ENCODE measurements at places on chromosomes 6 and 20.

- no peak for DNase-seq
Measured at GRCh38 chr20:12723811-12724210, 285.0 kb upstream of the SPTLC3 start.

GRCh38 chr6:73123632-73124329 lies 101.5 kb downstream of the KHDC1L start:
- DNase-seq = no peak

- no peak for DNase-seq
Measured at GRCh38 chr20:47995661-47996060, 210.4 kb upstream of the SULF2 start.

- DNase-seq = no peak
Measured at GRCh38 chr6:2883673-2884072, 19.4 kb downstream of the SERPINB9 start.

- no peak for DNase-seq
Measured at GRCh38 chr6:124522335-124522734, 439.9 kb upstream of the RNF217 start.

- peak; percentile 96 for DNase-seq
Measured at GRCh38 chr6:87589693-87590416, at the start of the genes ORC3 and RARS2. ORC3 (plus strand) TSS chr6:87590135; CDS start chr6:87590169, 34 bp downstream. RARS2 (minus strand) TSS chr6:87589987; CDS start chr6:87589957, 30 bp downstream.

GRCh38 chr20:43533060-43533459 lies 25.6 kb downstream of the L3MBTL1 start:
- DNase-seq = no peak

DNA sequence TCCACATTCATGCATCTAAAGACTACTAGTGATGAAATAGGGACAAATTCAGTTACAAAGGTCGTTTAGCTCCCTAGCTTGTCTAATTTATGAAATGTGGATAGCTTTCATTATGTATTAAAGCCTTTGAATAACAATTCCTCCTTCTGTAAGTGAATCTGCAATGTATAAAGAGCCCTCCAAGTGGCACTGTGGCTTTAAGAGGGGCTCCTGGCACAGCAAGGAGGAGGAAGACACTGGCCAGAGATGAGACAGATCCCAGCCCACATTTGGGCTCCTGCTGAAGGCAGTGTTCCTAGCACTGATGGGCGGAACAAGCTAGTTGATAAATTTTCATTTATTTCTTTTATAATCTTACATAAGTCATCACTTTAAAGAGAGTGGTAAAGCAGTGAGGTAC lies 17.6 kb upstream of the FUCA2 start:
- DNase-seq = no peak

DNA sequence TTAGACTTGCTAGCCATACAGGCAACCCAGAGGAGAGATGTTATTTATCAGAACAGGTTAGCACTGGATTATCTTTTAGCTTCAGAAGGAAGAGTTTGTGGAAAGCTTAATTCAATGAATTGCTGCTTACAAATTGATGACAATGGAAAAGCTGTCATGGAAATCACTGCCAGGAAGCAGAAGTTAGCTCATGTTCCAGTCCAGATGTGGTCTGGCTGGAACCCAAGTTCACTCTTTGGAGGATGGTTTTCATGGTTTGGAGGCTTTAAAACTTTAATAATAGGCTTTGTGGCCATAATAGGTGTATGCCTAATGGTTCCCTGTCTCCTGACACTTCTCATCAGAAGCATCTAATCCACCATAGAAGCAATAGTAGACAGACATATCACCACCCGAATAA lies 699.0 kb downstream of the PHF3 start:
- DNase-seq = no peak

- DNase-seq = no peak
Measured at GRCh38 chr6:152452639-152453038, 184.5 kb downstream of the SYNE1 start.

- no peak for DNase-seq
Measured at GRCh38 chr20:3797226-3797545, 1.1 kb downstream of the CDC25B start.

DNA sequence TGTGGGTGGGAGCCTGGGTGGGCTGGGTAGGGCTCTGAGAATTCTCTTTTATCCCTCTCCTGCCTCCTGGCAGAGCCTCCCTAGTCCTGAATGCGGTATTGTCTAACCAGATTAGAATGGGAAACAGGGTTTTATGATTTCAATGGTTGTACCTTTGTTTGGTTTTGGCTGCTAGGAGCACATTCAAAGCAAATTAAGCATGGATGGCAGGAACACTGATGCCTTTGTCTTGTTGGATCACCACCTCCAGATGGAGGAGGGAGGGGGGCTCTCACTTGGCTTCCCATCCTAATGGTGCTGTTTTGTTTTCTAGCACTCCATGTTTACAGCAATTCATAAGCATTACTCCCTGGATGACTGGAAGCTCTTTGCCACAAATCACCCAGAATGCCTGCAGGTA lies 11.6 kb downstream of the GMPR start:
- no peak for DNase-seq

- no peak for DNase-seq
Measured at GRCh38 chr6:42222448-42222847, 4.8 kb upstream of the MRPS10 start.

DNA sequence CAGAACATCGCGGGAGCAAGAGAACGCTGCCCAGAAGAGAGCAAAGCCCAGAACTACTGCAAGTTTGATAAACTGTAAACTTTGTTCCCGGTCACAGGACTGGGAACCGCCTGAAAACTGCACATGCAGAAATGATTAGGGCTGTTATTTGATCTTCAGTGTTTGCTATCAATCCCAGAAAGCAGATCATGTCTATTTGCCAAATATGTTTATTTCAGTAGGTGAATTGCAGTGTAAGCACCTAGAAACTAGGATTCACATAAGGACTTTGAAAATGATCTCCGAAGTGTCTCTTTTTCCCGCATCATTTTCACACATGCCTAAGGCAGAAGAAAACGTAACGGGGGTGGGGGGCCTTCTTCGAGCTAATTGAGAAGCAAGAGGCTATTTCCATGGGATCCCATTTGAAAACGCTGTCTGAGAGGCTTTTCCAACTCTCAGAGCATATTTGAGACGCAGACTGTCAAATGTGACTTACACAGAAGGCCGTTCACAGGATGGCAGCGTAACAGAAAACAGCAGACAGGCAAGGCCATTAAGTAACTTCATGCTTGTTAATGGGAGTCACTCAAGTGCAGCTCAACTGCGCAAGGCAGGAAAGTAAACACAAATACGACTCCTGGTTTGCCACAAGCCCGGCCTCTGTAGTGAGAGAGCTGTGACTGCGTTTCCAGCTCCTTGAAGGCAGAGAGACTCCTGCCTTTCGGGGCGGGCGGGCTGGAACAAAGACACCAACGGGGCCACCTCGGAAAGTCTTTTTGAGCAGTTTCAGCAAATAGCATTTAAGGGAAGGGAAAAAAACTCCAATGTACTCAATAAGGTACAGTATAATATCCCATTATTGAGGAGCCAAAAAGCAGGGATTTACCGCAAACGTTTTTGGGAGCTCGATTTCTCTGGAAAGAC lies 144.7 kb upstream of the ZNF217 start:
- no peak for DNase-seq

DNA sequence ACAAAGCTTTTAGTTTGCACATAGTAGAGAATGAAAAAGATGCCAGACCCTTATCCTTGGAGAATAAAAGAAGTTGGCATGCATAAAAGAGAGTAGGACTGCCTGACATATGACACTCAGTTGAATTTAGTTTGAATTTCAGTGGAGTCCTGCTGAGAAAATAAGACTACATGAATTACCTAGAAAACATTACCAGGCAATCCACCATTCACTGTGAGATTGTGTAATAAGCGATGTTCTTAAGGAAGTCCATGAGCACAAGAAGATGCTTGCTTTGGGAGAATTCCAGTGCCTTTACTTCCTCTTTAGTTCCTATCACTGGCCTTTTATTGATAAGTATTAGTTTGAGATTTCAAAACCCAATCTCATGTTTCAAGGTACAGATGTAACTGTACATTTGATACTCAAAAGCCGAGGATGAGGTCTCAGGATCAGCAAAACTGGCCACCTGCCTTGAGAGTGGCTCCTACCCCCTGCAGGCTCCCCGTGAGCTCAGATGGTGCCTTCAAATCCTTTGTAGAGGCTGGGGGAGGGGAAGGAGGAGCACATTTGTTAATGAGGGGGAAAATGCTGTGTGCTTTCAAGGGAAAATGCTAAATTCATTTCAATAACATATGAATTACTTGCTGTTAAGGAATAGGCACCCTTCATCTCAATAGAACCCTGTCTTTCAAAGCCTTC lies 11.2 kb upstream of the UNC93A start:
- no peak for DNase-seq

DNA sequence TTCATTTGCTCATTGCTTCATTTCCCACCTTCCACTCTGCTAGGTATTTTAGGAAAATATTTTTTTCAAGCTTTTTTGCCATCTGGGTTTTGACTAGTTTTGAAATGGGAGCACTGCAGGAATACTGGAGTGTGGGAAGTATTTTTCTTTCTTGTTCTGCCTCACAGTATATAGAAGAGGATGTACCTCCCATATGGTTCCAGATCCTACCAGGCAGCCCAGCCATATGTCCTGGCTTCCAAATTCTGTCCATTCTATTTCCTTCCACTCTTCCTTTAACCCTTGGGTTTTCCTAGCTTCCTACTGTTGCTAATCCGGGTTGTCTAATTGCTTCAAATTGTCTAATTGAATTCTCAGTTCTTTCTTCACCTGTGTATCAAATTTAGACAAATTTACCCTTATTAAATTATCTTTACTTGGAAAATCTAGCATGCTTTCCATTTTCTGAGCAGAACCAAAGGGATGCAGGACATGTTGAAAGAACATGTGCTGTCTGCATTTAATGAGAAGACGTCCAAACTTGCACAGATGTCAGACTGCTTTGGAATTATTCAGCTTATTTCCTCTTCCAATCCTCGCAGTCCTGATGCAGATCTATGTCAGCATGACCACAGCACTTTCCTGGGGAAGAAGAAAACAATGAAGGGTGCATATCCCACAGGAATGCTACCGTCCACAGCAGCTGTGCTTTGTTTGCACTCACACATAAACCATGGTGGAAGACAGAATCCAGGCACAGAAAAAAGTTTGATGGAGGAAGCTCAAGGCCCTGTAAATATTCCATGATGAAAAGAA lies 1273.9 kb upstream of the MAP3K7 start:
- DNase-seq = no peak

GRCh38 chr20:2946988-2947961 lies 74.0 kb downstream of the PTPRA start:
- DNase-seq = no peak

DNA sequence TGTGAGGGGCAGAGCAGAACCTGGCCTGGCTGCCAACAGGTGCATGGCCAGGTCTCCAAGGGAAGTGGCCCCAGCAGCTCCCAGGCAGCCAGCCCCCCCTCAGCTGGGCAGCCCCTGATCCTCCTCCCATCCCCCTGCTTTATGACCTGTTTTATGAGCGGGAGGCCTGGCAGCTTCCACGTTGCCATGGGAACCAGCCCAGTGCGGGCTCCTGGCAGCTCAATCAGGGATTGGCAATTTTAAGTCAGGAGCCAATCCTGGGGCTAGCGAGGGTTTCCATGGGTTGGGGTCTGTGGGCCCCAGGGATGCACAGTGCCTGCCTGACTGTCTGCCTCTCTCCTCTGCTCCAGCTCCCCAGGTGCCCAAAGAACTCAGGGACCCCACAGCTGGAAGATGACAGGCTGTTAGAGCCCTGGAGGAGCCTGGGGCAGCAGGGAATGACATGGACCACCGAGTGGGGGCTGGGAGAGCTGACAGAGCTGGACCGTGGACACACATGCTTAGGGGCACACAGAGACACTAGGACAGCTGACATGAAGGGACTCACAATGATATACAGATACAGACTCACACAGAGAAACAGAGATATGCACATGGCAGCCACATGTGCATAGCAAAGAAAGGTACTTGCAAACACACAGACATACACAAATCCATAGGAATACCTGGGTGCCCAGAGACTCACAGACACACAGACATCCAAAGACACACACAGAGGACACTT lies 56.5 kb upstream of the SIRPA start:
- DNase-seq = no peak

DNA sequence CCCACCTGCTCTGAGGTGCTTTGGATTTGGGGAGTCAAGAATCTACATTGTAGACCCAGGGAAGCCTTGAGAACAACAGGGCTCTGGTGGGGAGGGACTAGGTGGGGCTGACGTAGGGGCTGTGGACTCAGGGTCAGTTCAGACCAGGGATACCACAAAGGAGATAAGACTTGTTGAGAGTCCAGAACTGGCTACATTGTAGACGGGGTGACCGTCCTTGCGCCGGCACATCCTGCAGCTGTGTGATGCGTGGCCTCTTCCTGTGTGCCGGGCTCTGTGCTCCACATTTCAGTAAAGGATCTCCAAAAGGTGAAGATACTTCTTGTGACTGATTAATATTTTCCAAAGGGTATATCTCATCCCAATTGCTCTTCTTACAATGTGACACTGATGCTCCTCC lies 9.8 kb upstream of the TLDC2 start:
- no peak for DNase-seq

DNA sequence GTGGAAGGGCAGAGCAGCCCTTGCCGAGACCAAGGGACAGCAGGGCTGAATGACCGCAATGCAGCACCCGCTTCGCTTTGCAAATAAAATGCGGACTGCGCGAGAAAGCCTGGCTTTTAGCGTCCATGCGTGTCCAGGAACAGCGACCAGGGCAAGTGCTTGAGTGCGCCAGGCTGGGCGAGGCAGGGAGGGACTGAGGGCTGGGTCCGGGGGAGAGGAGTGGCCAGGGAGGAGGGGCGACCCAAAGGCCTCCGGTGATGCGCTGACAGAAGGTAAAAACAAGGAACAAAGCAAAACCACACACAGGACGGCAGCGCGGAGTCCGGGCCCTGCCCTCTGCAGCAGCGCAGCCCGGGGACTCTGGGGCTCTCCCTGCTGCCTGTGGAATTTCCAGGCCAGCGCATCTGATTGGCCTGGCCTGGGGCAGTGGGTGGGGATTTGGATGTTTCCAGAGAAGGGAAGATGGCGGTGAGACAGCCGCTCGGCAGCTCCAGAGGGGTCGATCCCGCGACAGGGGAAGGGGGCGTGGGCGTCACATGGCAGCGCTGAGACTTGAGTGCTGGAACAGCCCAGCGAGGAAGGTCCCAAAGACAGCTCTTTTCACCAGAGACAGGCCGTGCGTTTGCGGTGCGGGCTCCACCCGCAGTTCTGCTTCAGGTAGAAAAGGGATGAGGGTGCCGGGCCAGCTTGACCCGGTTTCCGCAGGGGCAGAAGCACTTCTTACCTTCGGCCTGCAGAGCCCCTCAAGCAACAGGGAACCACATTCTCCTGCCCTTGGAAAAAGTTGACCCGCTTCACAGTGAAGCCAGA lies 51.8 kb downstream of the SSR1 start:
- DNase-seq = peak; percentile 64

DNA sequence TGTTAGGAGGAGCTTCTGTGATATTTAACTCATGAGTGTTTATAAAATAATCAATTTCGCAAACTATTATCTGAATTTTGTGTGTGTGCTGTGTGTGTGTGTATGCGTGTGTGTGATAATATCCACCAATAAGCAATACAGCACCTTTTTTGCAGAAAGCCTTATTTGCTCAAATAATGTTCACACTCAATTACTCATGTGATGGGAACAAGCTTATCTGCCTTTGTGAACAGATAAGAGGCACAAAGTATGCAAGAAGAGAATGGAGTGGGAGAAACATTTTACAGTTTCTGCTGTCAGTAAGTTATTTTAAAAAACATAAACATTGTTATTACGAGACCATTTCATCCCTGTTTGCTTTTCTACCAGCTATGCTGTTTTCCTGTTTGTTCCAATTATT lies 36.7 kb upstream of the PTPRK start:
- DNase-seq = no peak

GRCh38 chr6:41404182-41404845 lies 68.9 kb downstream of the NCR2 start:
- DNase-seq = no peak

- DNase-seq = no peak
Measured at GRCh38 chr6:158377860-158378259, 65.6 kb downstream of the TULP4 start.
